ENCODE measurements at places on chromosomes 13 and 19.

GRCh38 chr13:105541565-105541964 lies 993.9 kb downstream of the EFNB2 start:
- DNase-seq: no peak

- peak; percentile 59 for DNase-seq
Observed at GRCh38 chr19:51687791-51688670, 5.1 kb upstream of the SPACA6 start.

DNA sequence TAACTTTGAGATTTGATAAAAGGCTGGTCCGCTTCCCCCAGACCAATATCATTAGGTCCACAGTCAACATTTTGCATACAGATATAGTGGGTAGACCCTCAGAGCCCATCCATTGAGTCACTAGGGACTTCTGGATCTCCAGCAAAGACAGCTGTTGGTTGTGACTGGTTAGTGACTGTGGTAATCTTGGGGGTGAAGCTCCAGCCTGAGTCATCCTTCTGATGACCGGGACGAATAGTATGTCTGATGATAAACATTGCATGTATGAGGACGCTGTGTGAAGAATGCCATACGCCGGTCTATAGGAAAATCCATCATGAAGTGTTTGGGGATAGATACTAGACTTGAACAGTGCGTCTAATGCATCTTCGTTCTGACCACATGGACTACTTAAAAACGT lies 307.0 kb downstream of the UQCRFS1 start:
- DNase-seq: no peak

GRCh38 chr19:14400951-14401431 lies 18.1 kb downstream of the DDX39A start:
- DNase-seq: no peak

- DNase-seq: no peak
Observed at GRCh38 chr13:84234416-84234815, 352.1 kb upstream of the SLITRK1 start.

GRCh38 chr19:23415561-23416191 lies 20.4 kb upstream of the ZNF91 start:
- no peak for DNase-seq

- DNase-seq: no peak
Observed at GRCh38 chr13:43227721-43228120, 204.3 kb downstream of the DNAJC15 start.

GRCh38 chr19:50844296-50844935 lies 10.3 kb upstream of the KLK3 start:
- no peak for DNase-seq

DNA sequence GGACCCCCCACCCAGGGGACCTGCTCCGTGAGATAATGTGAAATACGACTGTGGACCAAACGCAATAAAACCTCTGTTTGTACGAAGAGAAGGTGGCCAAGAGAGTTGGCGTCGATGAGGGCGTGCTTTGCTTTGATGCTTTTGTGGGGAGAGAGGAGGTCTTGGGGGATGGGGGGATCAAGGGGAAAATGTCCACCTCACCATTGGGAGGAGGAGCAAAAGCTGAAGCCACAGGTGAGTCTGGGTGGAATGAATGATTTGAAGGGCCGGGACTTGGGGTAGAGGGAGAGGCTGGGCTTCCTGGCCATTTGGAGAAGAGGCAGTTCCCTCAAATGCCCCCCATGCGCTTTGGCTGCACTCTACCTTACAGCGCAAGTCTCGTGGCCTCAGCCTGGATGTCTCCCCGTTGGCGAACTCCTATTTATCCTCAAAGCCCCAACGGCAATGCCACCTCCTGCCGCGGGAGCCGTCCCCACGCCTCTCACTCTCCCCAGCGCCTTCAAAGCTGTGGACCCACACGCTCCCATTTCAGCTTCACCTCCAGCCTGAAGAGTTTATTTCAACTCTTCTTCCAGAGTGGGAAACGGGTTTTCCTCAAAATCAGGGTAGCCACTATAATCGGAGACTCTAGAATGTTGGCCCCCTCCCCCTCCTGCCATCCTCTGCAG lies 795 bp upstream of the ABCA7 start:
- no peak for DNase-seq
